DMS79 treated with DMSO at 0.1 percent for 48 hours (cell line): ENCODE measurements at places on chromosomes 3 and 15.

DNA sequence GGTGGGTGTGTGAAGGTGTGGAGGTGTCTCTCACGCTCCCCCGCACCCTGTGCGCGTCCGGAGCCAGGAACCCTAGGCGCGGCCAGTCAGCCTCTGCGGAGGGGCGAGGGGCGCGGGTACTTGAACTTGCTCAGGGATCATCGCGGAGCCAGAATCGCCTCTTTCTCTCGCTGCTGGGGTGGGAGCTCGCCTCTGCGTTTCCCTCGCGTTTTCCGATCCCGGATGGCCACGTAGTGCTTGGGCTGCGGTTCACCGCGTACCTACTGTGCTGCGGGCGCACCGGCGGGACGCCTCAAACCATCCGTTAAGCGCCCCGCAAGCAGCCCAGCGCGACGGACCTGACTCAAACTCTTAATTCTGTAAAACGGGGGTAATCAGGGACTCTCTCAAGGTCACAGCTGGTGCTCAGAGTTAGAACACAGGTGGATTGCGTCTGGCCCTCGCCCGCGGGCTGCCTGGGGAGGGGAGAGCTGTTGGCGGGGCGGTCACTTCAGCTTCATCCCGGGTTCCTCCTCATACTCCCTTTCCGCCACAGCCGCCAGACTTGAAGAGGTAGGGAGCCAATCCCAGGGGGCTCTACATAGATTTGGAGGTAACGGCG lies 686 bp downstream of the MYRIP start:
- no peak for DNase-seq

- no peak for DNase-seq
Observed at GRCh38 chr3:111596328-111596727, 1.2 kb upstream of the ZBED2 start.

- peak; percentile 19 for DNase-seq
Observed at GRCh38 chr3:127405010-127405598, 117.3 kb upstream of the PRR20G start.

DNA sequence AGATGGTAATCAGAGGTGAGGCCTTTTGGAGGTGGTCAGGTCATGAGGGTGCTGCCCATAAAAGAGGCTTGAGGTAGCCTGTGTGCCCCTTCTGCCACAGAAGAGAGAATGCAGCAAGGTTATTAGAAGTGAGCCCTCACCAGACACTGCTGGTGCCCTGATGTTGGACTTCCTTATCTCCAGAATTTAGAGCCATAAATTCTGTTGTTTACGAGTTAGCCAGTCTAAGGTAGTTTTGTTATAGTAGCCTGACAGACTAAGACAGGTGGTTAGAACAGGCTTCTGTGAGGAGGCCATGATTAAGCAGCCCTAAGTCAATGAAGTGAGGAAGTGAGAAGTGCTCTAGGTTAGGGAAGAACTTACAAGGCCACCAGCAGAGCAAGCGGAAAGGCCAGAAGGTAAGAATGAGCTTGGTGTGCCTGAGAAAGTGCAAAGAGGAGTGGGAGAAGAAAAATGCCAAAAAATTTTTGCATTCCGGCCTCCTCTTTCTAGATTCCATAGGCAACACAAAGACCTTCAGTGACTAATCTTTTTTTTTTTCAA lies 44.2 kb upstream of the STT3B start:
- DNase-seq: no peak

DNA sequence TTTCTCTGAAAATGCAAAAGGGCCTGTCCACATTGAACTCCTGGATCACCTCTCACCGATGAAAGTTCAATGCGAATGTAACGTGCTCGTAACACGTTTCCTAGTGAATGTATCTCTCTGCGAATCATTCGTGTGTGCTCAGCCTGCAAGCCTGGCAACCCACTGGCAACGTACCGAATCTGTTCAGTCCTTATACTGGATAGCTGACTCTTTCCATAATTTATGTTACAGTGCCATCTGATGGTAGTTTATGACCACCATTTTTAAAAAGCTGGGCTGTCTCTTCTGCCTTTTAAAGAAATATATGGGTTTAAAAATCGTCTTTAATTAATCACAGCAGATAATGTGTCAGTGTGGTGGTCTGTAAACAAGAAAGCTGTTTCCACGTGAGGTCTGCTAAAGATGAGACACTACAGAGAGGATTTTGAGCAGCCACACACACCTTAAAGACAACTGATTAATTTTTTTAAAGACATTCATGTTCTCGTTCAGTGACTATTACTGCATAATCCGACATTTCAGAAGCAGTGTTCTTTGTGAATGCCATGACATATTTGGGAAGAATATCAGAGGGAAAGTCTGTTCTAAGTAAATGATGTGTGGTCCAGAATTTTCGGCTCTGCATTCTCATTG lies 69.4 kb upstream of the FOXP1 start:
- no peak for DNase-seq

GRCh38 chr3:79810581-79810980 lies 42.8 kb upstream of the ROBO1 start:
- no peak for DNase-seq

DNA sequence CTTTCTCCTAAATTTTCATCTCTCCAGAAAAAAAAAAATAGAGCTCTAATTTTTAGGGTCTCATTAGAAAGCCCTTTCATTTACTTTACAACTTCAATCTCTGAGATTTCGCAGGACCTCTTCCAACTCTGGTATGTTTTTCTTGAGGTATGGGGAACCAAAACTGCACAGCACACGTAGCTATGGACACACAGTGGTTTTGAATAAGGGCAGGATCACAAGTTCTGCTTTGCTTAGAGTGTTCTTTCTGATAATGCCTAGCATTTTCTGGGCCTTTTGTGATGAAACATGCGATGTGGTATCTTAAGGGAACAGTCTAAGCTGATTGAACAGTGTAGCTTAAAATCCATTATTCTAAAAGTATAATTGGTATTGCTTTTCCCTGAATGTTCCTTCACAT lies 25.3 kb downstream of the ZNF592 start:
- DNase-seq: no peak

DNA sequence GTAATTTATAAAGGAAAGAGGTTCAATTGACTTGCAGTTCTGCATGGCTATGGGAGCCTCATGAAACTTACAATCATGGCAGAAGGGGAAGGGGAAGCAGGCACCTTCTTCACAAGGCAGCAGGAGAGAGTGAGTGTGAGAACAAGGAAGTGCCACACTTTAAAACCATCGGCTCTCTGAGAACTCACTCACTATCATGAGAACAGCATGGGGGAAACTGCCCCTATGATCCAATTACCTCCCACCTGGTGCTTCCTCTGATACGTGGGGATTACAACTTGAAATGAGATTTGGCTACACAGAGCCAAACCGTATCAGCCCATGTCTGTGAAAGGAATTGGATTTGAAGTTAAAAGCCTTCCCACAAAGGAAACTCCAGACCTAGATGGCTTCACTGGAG lies 39.1 kb downstream of the TKT start:
- no peak for DNase-seq

DNA sequence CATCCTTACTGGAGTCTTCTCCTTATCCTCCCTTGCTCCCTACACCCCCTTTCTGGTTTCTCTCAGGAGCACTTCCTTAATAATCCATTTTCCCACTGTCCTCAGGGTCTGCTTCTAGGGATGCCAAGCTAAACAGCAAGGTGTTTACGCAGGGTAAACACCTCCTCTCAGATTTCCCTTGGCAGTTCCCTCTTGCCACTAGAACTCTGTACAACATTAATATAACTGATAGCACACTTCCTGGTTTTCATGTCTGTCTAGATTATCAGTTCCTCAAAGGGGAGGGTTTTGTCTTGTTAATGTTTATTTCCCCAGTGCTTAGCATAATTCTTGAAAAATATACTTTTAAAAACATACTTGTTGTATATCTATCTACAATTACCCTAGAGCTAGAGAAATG lies 118.0 kb upstream of the SLC24A5 start:
- no peak for DNase-seq

GRCh38 chr3:136543385-136543784 lies 208.8 kb downstream of the STAG1 start:
- DNase-seq: no peak
